ENCODE measurements at places on chromosomes 13 and 19.

DNA sequence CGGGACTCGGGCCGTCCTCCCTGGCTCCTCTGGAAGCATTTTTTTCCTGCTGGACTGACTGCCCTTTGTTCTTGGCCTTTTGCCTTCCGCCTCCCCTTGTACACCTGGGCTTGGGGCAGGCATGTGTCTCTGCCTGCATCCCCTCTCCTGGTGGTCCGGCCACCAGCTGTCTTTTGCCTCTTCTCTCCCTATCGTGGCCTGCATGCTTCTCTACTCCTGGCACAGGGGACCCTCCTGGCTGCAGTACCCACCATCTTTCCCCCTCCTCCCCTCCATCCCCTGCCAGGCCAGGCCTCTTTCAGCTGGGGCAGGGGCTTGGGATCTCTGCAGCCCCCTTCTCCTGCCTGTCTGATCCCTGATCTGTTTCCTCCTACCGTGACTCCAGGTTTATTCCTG is 12.1 kb downstream of the WTIP start:
- no peak for DNase-seq

DNA sequence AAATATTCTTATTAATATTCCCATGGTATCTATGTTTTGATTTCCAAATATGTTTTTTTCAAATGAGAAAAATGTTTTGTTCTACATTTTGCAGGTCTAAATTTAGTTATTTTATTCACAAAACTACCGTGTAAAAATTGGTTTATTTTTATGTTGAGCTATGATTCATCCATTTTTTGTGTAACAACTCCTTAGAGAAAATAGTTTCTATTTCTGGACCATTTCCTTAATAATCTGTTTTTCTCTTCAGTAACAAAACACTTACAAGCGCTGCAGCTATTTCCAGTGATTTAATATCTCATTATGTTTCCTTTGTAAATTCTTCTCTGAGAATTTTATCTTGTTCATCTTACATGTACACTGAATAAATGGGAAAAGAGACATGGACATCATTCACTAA is 550.7 kb upstream of the SLITRK5 start:
- DNase-seq: no peak

GRCh38 chr13:20699715-20700114 is 3.8 kb upstream of the IL17D start:
- DNase-seq: no peak

GRCh38 chr13:100490692-100491091 is 97.9 kb downstream of the GGACT start:
- no peak for DNase-seq

DNA sequence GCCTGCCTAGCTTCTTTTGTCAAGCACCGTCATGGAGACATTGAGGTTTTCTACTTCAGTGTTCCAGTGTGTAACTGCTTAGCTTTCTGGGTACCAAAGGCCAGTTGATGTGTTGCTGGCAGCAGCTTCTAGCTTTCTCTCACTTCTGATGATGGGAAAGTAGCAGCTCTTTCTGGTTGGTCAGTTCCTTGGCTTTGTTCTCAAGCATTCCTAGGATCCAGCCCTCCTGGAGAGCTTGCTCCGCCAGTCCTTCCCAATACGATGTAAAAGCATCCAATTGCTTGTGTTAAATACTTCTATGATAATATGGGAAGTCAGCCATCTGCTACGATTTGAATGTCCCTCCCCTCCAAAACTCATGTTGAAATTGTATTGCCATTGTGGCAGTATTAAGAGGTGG is 182.8 kb downstream of the UGGT2 start:
- DNase-seq: no peak

DNA sequence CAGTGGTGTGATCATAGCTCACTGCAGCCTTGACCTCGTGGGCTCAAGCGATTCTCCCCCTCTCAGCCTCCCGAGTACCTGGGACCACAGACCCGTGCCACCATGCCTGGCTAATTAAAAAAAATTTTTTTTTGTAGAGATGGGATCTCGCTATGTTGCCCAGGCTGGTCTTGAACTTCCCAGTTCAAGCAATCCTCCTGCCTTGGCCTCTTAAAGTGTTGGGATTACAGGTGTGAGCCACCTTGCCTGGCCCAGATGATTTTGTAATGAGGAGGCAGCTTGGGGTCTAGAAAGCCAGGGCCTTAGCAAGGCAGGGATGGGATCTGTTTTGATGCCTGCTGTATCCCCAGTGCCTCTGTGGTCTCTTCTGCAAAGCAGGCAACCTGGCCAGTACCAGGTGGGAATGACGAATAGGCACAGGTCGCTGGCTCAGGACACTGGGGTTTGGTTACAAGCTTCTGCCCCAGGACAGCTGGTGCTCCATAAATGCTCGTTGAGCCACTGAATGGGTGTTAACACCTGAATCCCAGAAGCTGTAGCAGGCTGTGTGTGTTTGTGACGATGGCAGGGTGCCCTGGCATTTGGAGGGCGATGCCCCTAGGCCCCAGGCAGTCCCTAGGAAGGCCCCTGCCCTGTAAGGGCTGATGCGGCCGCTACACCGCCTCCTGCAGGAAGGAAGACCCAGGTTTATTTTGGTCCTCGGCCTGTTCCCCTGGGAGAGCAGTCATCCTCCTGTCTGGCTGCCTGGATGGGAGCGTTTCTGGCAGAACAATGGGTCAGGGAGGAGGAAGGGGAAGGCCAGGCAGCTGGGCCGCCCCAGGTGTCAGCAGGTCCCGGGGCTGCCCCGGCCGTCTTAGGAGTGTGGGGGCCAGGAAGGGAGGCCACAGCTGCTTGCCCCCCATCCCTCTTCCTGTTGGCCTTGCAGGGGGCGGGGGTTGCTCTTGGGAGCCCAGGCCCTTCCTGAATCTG is 8.6 kb downstream of the TNFAIP8L1 start:
- DNase-seq: no peak

GRCh38 chr19:8610936-8611300 is 403 bp upstream of the ADAMTS10 start:
- no peak for DNase-seq

DNA sequence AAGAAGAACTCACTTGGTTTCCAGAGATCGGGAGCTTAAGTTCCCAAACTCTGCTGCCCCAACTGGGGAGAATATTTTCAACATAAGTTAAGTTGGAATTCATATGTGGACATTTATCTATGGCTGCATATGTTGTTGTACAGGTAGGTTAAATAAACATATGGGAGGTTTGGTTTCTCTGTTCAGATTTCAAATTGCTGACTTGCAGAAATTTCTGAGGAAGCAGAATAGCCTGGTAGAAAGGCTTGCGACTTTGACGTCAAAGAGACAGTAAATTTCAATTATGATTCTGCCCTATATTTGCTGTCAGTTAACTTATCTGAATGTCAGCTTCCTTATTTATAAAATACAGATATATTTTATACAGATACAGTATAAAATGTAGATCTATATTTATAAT is 40.0 kb upstream of the TPP2 start:
- no peak for DNase-seq

GRCh38 chr13:71291842-71292146 is 575.2 kb downstream of the DACH1 start:
- no peak for DNase-seq

DNA sequence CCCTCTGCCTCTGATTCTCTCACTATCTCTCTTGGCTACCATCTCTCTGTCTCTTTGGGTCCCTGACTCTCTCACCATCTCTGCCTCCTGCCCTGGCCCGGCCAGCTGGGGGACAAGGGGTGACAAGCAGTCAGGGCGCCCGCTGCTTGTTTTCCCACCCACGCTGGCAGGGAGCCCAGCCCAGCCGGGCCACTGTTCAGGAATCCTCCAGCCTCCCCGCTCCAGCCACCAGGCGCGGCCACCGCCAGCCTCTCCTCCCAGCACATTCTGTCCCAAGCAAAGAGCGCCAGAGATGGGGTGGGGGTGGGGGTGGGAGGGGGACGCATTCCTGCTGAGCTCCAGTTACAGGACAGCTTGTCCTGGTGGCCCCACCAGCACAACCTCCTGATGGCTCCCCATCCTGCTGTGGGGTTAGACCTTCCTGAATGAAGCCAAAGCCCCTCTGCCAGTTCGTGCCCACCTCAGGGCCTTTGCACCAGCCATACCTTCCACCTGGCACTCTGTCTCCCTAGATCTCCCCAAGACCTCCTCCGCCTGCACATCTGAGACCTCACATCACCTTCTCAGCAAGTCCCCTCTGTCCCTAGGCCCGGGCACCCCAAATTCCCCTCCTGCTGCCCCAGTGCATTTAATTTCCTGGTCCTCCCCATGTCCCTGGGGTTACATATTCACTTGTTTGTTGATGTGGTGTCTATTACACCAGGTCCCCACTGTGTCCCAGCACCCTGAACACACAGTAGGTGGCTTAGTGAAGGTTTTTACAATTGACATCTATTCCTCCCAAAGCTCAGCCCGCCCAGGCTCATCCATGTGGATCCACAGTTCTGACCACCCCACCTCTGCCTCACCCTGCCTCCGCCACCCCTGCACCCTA is 12.5 kb downstream of the ARRDC2 start:
- DNase-seq: peak; percentile 23

GRCh38 chr13:35817642-35818607 is 313.3 kb downstream of the DCLK1 start:
- no peak for DNase-seq

DNA sequence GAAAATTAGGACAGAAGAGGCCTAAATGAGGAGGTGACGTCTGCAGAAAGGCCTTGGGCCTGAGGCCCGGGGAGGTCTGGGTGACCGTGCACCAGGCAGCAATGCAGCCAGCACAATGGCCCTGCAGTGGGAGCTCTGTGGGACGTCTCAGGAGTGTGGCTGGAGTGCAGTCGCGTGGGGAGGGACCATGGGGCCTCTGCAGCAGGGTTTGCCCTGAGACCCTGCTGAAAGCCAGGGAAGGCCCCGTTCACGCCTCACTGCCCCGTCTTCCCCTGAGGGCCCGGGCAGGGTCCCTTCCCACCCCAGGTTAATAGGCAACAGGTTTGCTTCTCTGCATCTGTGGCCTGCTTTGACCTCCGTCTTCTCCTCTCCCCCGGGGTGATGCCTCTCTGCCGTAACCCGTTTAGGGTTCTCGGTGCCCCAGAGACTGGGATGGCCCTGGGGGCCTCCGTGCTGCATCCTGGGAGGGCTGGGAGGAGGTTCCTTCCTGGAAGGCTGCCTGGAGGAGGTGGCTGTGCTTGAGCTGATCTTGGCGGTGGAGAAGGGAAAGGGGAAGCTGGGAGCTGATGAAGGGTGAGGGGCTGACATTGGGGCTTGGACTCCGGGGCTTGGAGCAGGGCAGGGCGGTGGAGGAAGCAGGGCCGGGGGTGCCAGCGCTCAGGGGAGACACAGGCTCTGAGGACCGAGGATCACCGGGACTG is 9.7 kb downstream of the PALM start:
- no peak for DNase-seq

DNA sequence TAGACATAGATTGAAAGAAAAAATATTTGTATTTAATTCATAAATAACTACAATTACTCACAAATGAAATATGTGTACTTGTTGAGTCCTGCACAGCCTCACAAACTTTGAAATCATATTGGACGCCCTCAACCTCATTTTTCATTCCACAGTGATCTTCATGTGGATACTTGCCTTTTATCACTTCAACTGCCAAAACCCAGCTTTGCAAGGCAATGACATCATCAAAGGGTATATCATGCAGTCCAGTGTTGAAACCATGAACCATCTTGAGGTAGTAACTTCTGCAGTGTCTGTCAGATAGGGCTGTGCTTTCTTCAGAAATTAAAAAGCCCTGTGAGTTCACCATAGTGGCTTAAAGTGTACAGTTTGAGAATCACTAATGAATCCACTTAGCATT is 82.2 kb downstream of the HS6ST3 start:
- DNase-seq: no peak

- no peak for DNase-seq
These were observed 7.7 kb upstream of the CSNK1G2 start for GRCh38 chr19:1933244-1933643.

- no peak for DNase-seq
These were observed 12.0 kb downstream of the ELF1 start for GRCh38 chr13:41006978-41007743.

DNA sequence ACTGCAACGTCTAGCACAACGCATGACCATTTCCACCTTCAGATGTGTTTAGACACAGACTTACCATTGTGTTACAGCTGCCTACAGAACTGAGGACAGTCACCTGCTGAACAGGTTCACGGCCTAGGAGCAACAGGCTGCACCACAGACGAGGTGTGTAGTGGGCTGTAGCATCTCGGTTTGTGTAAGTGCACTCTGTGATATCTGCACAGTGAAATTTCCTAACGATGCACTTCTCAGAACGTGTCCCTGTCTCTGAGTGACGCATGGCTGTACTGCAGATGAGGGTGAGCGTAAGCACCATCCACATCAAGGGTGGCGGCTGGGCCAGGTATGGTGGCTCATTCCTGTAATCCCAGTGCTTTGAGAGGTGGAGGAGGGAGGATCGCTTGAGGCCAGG is 15.2 kb downstream of the DCUN1D2 start:
- DNase-seq: no peak

- no peak for DNase-seq
These were observed 6.4 kb downstream of the KMT5C start for GRCh38 chr19:55345818-55346724.

DNA sequence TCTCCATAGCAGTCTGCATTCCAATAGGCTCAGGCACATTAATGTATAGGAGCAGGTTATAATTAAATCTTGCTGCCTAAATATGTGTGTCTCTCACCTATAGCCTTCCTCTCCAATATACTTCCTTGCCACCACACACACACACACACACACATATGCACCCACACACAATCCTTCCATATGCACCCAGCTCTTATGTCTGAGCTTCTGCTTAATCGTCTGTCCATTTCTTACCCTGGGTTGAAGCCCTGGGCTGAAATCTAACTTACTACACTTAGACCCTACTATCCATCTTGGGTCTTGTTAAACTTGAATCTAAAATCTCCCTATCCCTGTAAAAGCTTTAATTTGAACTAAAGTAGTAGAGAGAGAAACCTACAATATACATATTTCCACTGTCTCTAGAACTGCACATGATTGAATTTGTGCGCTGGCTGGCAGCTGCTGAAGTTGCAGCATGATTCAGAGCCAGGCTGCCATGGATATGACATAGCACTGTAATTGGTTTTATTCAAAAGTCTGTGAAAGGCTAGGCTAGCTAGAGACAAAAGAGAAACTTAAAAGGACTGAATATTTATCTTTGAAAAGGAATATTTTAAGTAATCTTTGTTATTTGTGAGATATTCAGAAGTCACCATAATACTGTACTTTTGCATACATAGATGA is 25.7 kb upstream of the FREM2 start:
- DNase-seq: no peak

DNA sequence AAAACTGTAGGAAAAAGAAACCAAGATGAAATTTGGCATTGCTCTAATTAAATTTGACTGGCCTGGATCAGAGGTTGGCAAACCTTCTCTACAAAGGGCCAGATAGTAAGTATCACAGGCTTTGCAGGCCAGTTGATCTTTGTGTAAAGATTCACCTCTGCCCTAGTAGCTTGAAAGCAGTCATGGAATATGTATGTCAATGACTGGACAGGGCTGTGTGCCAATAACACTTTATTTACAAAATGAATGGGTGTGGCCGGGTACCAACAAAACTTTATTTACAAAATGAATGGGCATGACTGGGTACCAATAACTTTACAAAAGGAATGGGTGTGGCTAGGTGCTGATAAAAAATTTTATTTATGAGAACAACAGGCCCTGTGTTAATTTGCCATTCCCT is 20.0 kb downstream of the SIN3B start:
- no peak for DNase-seq

All from fibroblast of skin of abdomen (primary cell).